ENCODE measurements at places on chromosomes 12 and 14. TPM values are rescaled to one million over a fixed set of nuclear protein-coding genes. Genes with fewer than 3 reads are reported as not detected.

The SMOC1 gene
- not detected for total RNA-seq

The NPFF gene
- total RNA-seq, result 1.3 TPM

The RIN3 gene
- 36.3 TPM for total RNA-seq

The OLR1 gene
- total RNA-seq, result not detected

The GPR132 gene
- 38.2 TPM for total RNA-seq

The GALNT8 gene
- total RNA-seq, result 1.7 TPM

The MYO1H gene
- total RNA-seq, result not detected

The PMEL gene
- 1.00 TPM for total RNA-seq

The B3GNT4 gene
- 1.1 TPM for total RNA-seq

The RDH11 gene
- 47.4 TPM for total RNA-seq

- no peak for DNase-seq
These were observed 154.3 kb downstream of the HELB start for GRCh38 chr12:66456612-66457011.

- DNase-seq, result peak; percentile 22
These were observed 1.3 kb downstream of the TEAD4 start for GRCh38 chr12:2960390-2960956.

DNA sequence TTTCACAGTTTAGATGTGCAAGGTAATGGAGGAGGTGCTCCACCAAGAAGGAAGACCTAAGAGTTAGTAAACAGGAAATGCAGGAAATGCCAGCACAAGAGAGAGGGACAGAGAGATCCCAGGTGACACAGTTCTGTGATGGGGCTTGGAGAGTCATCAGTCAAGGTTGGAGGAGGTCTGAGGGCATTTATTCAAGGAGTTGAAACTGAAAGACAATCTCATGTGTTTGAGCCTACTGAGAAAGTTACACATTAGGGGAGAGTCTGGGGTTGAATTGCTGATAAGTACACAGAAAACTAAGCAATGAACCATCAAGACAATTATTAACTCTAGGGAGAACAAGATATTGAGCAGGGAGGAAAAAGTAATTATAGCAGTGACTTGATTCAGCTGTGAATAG is 138.5 kb downstream of the ANO6 start:
- DNase-seq, result no peak

GRCh38 chr14:56811593-56812363 is 1.5 kb upstream of the OTX2 start:
- no peak for DNase-seq

DNA sequence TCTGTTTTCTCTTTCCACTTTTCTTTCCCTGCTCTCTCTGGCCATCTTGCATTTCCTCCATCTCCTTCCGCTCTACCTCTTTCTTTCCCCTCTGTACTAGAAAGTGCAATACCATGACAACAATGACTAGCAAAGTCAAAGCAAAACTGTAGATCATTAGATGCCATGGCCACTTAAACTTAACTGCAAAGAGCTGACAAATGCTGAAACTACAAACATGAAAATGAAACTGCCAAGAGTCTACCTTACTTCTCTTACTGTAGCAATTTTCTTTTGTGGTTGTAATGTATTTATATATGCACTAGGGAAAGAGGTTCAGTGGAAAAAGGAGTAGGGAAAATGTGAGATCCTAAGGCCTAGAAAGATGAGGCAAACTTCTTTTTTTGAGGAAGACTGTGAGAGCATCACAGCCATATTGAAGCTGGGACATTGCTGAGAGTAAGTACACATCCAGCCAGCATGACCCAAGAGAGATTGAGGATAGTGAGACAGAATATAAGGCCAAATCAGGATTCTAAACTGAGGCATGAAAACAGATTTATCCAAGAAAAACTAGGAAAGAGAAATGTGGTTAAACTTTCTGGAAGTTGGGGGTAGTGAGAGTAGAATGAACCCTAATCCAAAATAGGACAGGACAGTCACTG is 276.6 kb upstream of the NAV3 start:
- no peak for DNase-seq

GRCh38 chr12:47190271-47190750 is 110.6 kb upstream of the AMIGO2 start:
- DNase-seq, result no peak

- DNase-seq, result no peak
These were observed 54.2 kb downstream of the CKAP4 start for GRCh38 chr12:106193394-106194215.

- DNase-seq, result peak; percentile 2
These were observed 200.9 kb downstream of the RPAP3 start for GRCh38 chr12:47504775-47505446.

DNA sequence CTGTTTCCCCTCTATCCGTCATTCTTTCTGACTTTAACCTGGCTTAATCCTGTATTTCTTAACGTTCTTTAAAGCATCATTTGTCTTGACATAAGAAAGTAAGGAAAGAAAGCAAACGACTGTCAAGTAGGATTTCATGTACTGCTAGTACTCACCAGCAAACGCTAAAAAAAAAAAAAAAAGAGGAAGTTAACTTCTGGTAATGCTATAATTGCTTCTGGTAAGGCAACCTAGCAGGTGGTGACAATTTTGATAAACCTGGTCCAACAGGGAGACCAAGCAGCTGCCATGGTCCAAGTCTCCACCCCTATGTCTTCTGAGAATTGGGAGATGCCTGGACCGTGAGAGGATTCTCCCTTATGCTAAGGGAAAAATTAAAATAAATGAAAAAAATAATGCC is 306.6 kb downstream of the DAD1 start:
- no peak for DNase-seq

- peak; percentile 17 for DNase-seq
These were observed 42.3 kb upstream of the SLC24A4 start for GRCh38 chr14:92280554-92281262.

DNA sequence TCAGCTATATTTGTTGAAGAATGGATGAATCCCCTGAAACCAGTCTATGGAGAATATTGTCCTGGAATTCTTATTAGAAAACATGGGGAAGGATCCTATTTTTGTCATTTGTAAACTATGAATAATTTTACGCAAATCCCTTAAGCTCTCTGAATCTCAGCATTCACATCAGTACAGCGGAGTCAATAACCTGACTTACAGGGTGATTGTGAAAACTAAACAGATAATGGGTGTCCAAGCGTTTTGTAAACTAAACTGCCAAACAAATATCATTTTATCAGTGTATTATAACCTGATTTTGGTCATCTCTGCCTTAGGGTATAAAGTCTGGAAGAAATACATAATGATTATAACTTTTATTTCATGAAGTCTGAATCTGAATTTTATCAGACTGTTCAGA is 10.0 kb downstream of the ART4 start:
- no peak for DNase-seq

DNA sequence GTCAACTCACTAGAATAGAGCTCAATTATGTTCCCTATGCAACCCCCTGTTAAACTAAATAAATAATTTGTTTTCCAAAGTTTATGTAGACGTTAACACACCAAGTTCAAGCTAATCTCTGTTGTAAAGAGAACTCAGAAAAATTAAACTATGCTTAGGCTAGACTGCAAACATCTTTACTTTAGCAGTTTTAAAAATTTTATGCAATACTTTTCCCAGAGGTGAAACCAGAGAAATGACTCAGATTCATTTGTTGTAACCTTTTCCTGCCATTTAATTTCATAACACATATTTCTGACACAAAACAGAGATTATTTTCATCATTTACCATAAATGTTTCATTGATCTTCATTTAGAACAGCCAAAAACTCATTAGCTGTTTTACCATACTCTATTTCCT is 27.4 kb downstream of the ABCC9 start:
- DNase-seq, result no peak

GRCh38 chr12:42144158-42144407 is 591 bp downstream of the GXYLT1 start:
- DNase-seq, result no peak

- no peak for DNase-seq
These were observed 146.6 kb downstream of the STXBP6 start for GRCh38 chr14:24903337-24903736.

DNA sequence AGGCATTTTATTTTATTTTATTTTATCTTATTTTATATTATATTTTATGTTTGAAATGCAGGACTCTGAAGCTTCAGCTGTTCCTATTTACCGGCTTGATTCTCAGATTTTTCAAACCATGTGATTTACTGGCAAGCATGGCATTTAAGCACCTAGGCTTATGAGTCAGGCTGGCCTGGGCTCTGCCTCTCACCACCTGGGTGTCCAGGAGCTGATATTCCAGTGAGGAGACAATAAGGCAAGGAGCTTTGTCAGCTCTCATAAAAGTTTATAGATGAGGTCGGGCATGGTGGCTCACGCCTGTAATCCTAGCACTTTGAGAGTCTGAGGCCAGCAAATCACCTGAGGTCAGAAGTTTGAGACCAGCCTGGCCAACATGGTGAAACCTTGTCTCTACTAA is 2.1 kb downstream of the DAO start:
- no peak for DNase-seq

DNA sequence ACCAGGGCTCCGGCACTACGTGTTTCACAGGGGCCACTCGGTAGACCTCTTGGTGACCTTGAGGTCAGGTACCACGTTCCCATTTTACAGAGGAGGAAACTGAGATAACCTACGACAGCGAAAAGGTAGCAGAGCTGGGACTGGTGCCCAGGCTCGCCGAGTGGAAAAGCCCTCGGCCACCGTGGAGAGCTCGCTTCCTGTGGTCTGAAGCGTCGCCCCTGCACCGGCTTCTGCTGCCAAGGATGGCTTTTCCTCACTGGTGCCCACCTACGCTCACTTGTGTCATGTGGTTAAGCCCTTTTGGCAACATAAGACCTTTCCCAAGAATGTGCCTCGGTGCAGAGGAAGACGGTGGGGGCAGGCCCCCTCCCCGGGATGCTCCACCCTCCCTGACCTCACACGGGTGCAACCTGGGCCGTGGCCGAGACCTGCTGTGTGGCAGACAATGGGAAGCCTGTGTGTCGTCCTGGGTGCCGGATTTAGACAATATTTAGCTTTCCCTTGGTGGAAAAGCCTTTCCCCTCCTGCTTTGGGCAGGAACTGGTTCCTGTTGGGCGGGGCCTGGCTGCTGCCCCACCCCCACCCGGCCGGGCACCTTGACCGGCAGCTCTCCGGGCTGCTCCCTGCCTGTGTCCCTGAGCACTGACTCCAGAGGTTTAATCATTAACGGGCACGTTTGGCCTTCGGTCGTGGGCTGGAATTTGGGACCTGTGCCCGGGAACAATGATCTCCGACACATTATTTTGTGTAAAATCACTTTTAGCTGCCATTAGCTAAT is 32.4 kb upstream of the PPP1R13B start:
- DNase-seq, result no peak

- DNase-seq, result peak; percentile 75
These were observed 12.4 kb upstream of the ITGB7 start for GRCh38 chr12:53219292-53219955.

GRCh38 chr12:131141514-131141913 is 187.8 kb downstream of the ADGRD1 start:
- no peak for DNase-seq

DNA sequence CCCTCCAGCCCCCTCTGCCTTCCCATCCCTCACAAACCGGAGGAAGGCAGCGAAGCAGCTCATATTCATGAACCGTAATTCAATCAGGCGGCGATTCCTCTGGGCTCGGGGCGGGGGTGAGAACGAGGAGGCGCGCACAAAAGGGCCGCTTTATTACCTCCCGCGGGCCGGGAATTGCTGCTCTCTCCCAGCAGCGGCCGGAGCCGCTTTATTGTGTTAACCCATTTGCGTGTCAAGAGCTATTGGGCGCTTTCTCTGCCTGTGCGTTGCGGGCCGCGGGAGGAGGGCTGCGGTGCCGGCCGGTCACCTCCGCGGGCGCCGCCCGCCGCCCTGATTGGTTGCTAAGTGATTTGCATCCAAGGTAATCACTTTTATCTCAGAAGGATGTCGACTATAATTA is 4.8 kb downstream of the FAM222A start:
- DNase-seq, result no peak
